ENCODE measurements at places on chromosomes 2 and 18. TPM values are rescaled to one million over a fixed set of nuclear protein-coding genes. Genes with fewer than 3 reads are reported as not detected.

The PMAIP1 gene
- 24.2 TPM for total RNA-seq

The CCDC74B gene
- 7.2 TPM for total RNA-seq

DNA sequence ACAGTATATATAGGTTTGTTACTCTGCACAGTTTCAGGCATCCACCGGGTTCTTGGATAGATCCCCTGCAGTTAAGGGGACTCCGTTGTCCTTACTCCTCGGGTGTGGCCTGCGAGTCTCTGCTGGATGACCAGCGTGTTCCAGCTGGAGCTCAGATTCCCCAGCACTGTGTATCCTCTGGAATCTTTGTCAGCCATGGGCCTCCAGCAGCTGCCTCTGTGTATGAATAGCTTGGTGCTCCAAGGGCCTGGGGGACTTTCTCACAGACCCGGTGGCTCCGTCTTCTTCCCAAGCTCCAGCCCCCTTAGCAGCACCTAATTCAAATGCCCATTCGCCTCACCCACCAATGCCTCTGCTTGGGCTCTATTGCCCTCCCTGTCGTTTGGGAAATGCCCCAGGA is 6.3 kb downstream of the ANO7 start:
- no peak overlapping the region for H3K27ac ChIP-seq
- no peak overlapping the region for H3K4me3 ChIP-seq
- no peaks in the 10 kb centered on the region for H3K27me3 ChIP-seq
- H3K36me3 ChIP-seq, result no peaks in the 10 kb centered on the region
- no peaks in the 10 kb centered on the region for H3K4me1 ChIP-seq
- no peak for DNase-seq

GRCh38 chr2:157868993-157869392 is 7.1 kb downstream of the ACVR1 start:
- no peak overlapping the region for H3K4me3 ChIP-seq
- peaks cover 49% of the 10 kb centered on the region for H3K4me1 ChIP-seq
- peak; percentile 31 for DNase-seq

Measured in SJSA1 (cell line).